ENCODE measurements at places on chromosomes 12 and 14. TPM values are rescaled to one million over a fixed set of nuclear protein-coding genes. Genes with fewer than 3 reads are reported as not detected.

DNA sequence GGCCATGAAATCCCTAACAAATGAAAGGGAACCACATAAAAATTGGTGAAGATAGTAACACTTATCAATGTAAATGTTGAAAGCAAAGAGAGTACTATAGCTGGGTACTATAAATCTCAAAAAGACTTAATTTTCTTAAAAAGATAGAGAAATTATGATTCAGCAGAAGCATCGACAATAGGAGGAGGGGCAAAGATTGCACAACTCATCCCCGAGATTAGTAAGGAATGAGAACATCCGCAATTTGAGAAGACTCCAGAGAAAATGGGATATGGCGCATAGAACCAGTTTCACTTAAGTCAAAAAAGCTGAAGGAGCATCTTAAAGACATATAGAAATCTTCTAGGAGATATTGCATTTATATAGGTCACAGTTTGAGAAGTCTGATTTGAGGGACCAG is 220.2 kb upstream of the SLC16A7 start:
- H3K27me3 ChIP-seq, result no peaks in the 10 kb centered on the region
- H3K36me3 ChIP-seq, result no peaks in the 10 kb centered on the region
- H3K4me3 ChIP-seq, result no peak overlapping the region
- no peak overlapping the region for H3K27ac ChIP-seq

TRIM9 gene
- total RNA-seq, result 1.3 TPM

GRCh38 chr12:92769124-92769901 is 66.5 kb downstream of the PLEKHG7 start:
- no peaks in the 10 kb centered on the region for H3K36me3 ChIP-seq
- H3K27me3 ChIP-seq, result no peaks in the 10 kb centered on the region
- H3K4me3 ChIP-seq, result no peak overlapping the region
- H3K4me1 ChIP-seq, result peaks cover 18% of the 10 kb centered on the region
- DNase-seq, result no peak

GRCh38 chr12:91361864-91362263 is 179.2 kb upstream of the DCN start:
- peak; percentile 82 for DNase-seq
- peaks cover 1% of the 10 kb centered on the region for H3K4me1 ChIP-seq
- no peak overlapping the region for H3K4me3 ChIP-seq
- no peaks in the 10 kb centered on the region for H3K27me3 ChIP-seq
- no peak overlapping the region for H3K27ac ChIP-seq

DNA sequence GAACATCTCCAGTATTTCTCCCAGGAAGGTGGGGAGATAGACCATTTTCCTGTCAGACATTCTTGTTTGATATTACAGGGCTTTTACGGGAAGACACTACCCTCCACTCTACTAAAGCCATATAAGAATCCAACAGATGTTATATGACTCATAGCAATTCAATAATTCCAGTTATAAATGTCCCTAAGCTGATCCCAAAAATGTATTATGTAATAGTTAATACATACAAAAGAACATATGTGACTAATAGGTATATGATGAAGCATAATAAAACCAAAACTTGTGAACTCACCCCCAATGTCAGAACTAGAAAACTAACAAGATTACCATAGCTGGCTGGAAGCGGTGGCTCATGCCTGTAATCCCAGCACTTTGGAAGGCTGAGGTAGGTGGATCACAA is 84.2 kb downstream of the EFCAB11 start:
- H3K4me3 ChIP-seq, result no peak overlapping the region
- H3K27ac ChIP-seq, result no peak overlapping the region
- H3K4me1 ChIP-seq, result no peaks in the 10 kb centered on the region
- H3K27me3 ChIP-seq, result no peaks in the 10 kb centered on the region
- H3K36me3 ChIP-seq, result no peaks in the 10 kb centered on the region
- DNase-seq, result no peak

- H3K27ac ChIP-seq, result no peak overlapping the region
- no peak for DNase-seq
- no peaks in the 10 kb centered on the region for H3K4me1 ChIP-seq
- H3K36me3 ChIP-seq, result no peaks in the 10 kb centered on the region
- no peak overlapping the region for H3K4me3 ChIP-seq
Observed at GRCh38 chr14:20934148-20934762, 21.0 kb upstream of the RNASE2 start.

GRCh38 chr12:47782372-47782770 is 9.3 kb downstream of the SLC48A1 start:
- H3K4me3 ChIP-seq, result no peak overlapping the region
- peaks cover 11% of the 10 kb centered on the region for H3K36me3 ChIP-seq

DNA sequence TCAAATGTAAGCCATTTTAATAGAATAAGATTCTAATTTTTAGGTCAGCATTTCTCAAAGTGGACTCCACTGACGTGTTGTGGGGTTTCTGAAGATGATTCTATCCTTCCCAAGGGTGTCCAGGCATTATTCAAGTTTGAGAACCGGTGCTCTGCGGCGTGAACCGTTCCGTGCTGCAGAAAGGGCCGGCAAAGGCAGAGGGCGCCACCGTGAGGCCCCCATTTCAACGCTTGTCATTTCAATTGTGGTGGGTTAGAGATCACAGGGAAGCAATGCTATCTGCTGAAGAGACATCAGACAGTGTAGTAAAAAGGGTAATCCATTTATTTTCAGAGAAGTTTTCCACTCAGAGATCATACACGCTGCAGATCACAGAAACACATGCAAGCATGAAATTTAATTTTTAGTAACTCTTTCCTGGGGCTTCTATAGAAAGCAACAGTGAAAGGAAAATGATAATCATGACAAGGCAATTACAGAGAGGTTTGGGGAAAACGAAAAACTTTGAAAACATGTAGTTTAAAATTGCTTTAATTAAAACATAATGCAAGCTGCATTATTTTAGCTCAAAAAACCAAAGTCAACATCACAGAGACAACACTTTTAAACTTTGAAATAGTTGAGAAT is 201.7 kb downstream of the EXOC5 start:
- H3K36me3 ChIP-seq, result no peaks in the 10 kb centered on the region
- peaks cover 4% of the 10 kb centered on the region for H3K27me3 ChIP-seq
- H3K27ac ChIP-seq, result no peak overlapping the region

ERBB3 gene
- 191 TPM for total RNA-seq

- no peak for DNase-seq
- no peaks in the 10 kb centered on the region for H3K4me1 ChIP-seq
- peak within 1 kb of the TSS; percentile 86 for H3K27ac ChIP-seq
Observed at GRCh38 chr14:67487937-67488893, at the start of gene TMEM229B. TSS of gene TMEM229B (minus strand) at chr14:67488721. CDS start at chr14:67473923, 14,798 bp downstream.

DNA sequence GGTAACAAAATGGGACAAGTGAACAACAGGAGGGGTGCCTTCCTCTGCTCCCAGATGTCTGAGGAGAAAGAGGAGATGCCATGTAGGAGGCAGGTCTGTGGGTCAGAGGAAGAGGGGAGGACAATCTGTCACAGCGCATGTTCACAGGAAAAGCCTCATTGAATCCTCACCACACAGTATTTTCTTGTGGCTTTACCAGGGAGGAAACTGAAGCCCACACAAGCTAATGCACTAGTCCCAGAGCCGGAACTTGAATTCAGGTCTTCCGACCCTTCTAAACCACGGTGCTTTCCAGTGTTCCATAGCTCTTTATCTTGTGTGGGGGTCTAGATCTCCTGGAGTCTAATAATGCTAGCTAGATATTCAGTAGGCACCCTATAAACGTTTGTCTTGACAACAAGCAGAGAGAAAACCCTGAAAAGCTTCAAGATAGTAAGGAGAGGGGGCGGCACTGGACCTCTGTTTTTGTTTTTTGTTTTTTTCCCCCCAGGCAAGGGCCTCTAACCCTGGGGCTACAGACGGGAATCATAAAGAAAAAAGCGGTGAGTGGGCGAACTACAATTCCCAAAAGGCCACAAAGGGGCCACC is 371 bp upstream of the SHMT2 start:
- H3K36me3 ChIP-seq, result peaks cover 3% of the 10 kb centered on the region
- H3K4me1 ChIP-seq, result peaks cover 25% of the 10 kb centered on the region
- H3K4me3 ChIP-seq, result no peak overlapping the region
- peaks cover 34% of the 10 kb centered on the region for H3K27me3 ChIP-seq

NOC4L gene
- total RNA-seq, result 25.9 TPM

GRCh38 chr12:71360013-71360412 is 79.6 kb upstream of the LGR5 start:
- H3K4me1 ChIP-seq, result no peaks in the 10 kb centered on the region
- H3K4me3 ChIP-seq, result no peak overlapping the region
- H3K36me3 ChIP-seq, result no peaks in the 10 kb centered on the region
- H3K27ac ChIP-seq, result no peak overlapping the region
- no peaks in the 10 kb centered on the region for H3K27me3 ChIP-seq

DYNLL1 gene
- 210 TPM for total RNA-seq

NPFF gene
- total RNA-seq, result not detected

HOXC13 gene
- total RNA-seq, result not detected

DNA sequence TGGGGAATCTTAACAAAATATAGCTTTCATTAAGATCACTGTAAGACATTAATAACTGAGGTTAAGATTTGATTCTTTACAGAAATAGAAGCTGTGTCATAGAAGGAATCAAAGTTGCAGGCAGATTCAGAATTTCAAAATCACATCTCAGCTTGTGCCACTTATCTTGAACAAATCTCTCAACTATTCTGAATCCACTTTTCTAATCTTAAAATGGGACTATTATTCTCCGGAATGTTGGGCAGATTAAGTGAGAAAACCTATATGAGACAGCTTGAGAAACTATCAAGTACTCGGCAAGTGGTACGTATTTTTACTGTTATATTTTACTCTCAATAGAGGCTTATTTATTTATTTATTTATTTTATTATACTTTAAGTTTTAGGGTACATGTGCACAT is 28.4 kb downstream of the PZP start:
- no peak overlapping the region for H3K27ac ChIP-seq
- H3K4me1 ChIP-seq, result no peaks in the 10 kb centered on the region
- no peak overlapping the region for H3K4me3 ChIP-seq
- peak; percentile 68 for DNase-seq

Data from lung (tissue), 17 donors.